ENCODE measurements at places on chromosomes 5 and 9. TPM values are rescaled to one million over a fixed set of nuclear protein-coding genes. Genes with fewer than 3 reads are reported as not detected.
A peak's percentile ranks its signal among the peaks of the same experiment; 100 is the strongest.

- no peaks in the 10 kb centered on the region for H3K27me3 ChIP-seq
- no peak overlapping the region for H3K4me3 ChIP-seq
- no peaks in the 10 kb centered on the region for H3K4me1 ChIP-seq
Measured at GRCh38 chr9:127690735-127691134, 16.1 kb upstream of the CFAP157 start.

- no peak for DNase-seq
- H3K27me3 ChIP-seq, result no peaks in the 10 kb centered on the region
- H3K27ac ChIP-seq, result no peak overlapping the region
- H3K36me3 ChIP-seq, result no peaks in the 10 kb centered on the region
- no peak overlapping the region for H3K4me3 ChIP-seq
- H3K4me1 ChIP-seq, result no peaks in the 10 kb centered on the region
Measured at GRCh38 chr9:104686081-104686480, 8.2 kb upstream of the OR13D1 start.

The MCTP1 gene
- total RNA-seq, result 0.71 TPM

- H3K36me3 ChIP-seq, result no peaks in the 10 kb centered on the region
- peak within 1 kb of the TSS; percentile 77 for H3K4me3 ChIP-seq
- no peak within 1 kb of the TSS for H3K27ac ChIP-seq
- H3K4me1 ChIP-seq, result no peaks in the 10 kb centered on the region
- peak; percentile 92 for DNase-seq
Measured at GRCh38 chr5:168528521-168529373, at the start of gene FBLL1. TSS of gene FBLL1 (plus strand) at chr5:168529305. CDS start at chr5:168529505, 200 bp downstream.

- H3K4me3 ChIP-seq, result no peak overlapping the region
- no peaks in the 10 kb centered on the region for H3K36me3 ChIP-seq
- no peak overlapping the region for H3K27ac ChIP-seq
- H3K27me3 ChIP-seq, result no peaks in the 10 kb centered on the region
- no peaks in the 10 kb centered on the region for H3K4me1 ChIP-seq
Measured at GRCh38 chr9:97570899-97571298, 62.3 kb downstream of the TSTD2 start.

DNA sequence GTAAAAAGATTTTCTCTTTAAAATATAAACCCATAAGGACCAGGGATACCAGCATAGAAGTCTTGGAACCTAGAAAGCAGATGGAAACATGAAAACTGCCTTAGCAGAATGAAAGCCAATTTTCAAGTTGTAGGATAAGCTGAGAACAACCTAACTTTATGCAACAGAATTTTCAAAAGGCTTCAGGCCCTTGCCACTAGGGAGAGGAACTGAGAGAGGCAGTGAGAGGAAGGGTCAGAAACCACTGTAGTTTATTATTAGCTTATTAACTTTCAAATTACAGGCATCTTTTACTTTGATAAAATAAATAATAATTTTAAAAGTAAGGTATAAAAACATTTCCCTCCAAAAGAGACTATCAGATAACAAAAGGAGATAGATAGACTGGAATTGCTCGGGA is 33.4 kb downstream of the FAM81B start:
- H3K36me3 ChIP-seq, result no peaks in the 10 kb centered on the region

DNA sequence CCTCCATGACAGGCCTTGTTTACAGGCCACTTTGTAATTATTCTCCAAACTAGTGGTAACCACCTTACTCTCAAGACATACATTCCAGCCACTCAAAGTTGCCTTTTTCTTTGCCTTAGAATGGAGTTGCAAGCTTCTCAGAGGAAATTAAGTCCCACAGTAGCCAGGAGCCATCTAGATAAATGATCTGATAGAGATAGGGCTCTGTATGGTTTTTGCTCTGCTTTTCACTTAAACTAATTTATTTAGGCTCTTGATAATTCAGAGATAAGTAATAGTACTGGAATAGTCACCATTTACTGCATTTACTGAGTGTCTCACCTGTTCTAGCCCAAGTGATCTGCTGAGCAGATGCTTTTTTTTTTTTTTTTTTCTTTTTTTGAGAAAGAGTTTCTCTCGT is 7.5 kb downstream of the LARP1 start:
- H3K27ac ChIP-seq, result no peak overlapping the region
- H3K4me3 ChIP-seq, result no peak overlapping the region
- H3K27me3 ChIP-seq, result no peaks in the 10 kb centered on the region
- H3K4me1 ChIP-seq, result peaks cover 24% of the 10 kb centered on the region
- H3K36me3 ChIP-seq, result no peaks in the 10 kb centered on the region

DNA sequence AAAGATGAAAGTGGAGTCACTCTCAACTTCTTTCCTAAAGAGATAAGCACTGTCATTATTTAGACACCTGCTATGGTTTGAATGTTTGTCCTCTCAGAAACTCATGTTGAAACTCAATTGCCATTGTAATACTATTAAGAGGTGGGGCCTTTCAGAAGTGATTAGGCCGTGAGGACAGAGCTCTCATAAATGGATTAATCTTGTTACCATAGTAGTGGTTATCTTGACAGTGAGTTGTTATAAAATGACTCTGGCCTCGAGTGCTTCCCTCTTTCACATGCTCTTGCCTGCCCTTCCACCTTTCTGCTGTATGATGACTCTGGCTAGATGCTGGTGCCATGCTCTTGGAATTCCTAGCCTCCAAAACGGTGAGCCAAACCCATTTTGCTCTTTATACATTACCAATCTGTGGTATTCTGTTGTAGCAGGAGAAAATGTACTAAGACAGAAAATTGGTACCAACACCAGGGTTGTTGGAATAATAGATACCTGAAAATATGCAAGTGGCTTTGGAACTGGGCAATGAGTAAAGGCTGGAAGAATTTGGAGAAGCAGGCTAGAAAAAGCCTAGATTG is 38.0 kb downstream of the GDA start:
- H3K27me3 ChIP-seq, result no peaks in the 10 kb centered on the region
- no peak overlapping the region for H3K4me3 ChIP-seq
- H3K27ac ChIP-seq, result no peak overlapping the region
- H3K36me3 ChIP-seq, result no peaks in the 10 kb centered on the region
- DNase-seq, result no peak
- no peaks in the 10 kb centered on the region for H3K4me1 ChIP-seq

The CFAP90 gene
- 0.88 TPM for total RNA-seq

The GABBR2 gene
- total RNA-seq, result 6.7 TPM

The SIGMAR1 gene
- total RNA-seq, result 48.6 TPM

DNA sequence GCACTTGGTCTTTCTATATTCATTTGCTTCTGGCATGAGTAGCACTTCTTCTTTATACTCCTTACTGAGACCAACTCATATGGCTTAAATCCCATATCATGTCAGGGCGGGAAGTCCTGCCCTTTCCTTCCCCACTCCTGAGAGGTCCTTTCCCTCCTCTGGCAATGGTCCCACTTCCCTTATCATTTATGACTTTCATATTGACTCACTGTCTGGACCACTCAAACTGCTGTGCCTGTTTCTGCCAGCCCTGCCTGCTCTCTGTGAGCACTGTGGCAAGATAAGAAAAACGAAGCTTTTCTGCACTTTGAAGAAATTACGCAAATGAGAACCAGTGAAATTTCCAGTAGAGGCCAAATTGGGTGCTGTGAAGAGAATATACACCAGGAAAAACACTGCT is 58.1 kb downstream of the ZNF474 start:
- no peak overlapping the region for H3K4me3 ChIP-seq
- H3K36me3 ChIP-seq, result no peaks in the 10 kb centered on the region
- H3K4me1 ChIP-seq, result peaks cover 15% of the 10 kb centered on the region
- H3K27me3 ChIP-seq, result no peaks in the 10 kb centered on the region
- no peak for DNase-seq

- DNase-seq, result no peak
- no peaks in the 10 kb centered on the region for H3K4me1 ChIP-seq
- H3K27ac ChIP-seq, result no peak overlapping the region
- H3K27me3 ChIP-seq, result no peaks in the 10 kb centered on the region
- no peak overlapping the region for H3K4me3 ChIP-seq
Measured at GRCh38 chr5:37808945-37809344, 30.9 kb downstream of the GDNF start.

The PFN3 gene
- not detected for total RNA-seq

The WNT8A gene
- 2.2 TPM for total RNA-seq

The APBA1 gene
- total RNA-seq, result 0.38 TPM

The CDKN2B gene
- 11.4 TPM for total RNA-seq

DNA sequence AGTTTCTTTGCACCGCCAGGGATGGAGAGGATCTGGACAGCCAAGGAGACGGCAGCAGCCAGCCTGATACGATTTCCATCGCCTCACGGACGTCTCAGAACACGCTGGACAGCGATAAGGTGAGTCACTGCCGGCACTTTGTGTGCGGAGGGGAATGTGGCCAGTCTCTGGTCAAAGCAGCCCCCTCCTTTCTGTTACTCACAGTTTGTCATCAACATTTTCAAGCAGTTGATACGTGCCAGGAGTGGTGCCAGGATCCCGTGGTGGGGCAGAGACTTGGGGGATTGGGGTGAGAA is 175.1 kb upstream of the OTULINL start:
- H3K4me3 ChIP-seq, result no peak overlapping the region
- H3K4me1 ChIP-seq, result no peaks in the 10 kb centered on the region
- DNase-seq, result no peak
- peaks cover 51% of the 10 kb centered on the region for H3K36me3 ChIP-seq
- H3K27me3 ChIP-seq, result no peaks in the 10 kb centered on the region

GRCh38 chr9:6226696-6227095 is 11.1 kb downstream of the IL33 start:
- H3K36me3 ChIP-seq, result no peaks in the 10 kb centered on the region
- no peak for DNase-seq
- H3K27ac ChIP-seq, result no peak overlapping the region
- peaks cover 5% of the 10 kb centered on the region for H3K4me1 ChIP-seq

DNA sequence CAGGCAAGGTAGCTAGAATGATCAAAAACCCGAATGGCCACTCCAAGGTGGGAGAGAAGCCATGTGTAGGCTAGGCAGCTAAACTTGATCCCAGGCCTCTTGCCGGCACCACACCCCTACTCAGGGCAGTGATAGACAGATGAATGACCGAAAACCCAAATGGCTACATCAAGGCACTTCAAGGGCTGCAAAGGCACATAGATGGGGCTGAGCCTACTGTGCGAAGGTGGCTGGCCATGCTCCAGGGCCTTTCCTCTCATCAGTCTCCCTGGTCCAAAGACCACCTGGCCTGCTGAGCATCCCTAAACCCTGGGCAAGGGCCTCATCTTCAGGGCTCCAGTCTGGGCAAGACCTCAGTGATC is 3.7 kb upstream of the TIFAB start:
- peak; percentile 15 for DNase-seq
- no peak overlapping the region for H3K4me3 ChIP-seq
- no peak overlapping the region for H3K27ac ChIP-seq
- no peaks in the 10 kb centered on the region for H3K36me3 ChIP-seq

DNA sequence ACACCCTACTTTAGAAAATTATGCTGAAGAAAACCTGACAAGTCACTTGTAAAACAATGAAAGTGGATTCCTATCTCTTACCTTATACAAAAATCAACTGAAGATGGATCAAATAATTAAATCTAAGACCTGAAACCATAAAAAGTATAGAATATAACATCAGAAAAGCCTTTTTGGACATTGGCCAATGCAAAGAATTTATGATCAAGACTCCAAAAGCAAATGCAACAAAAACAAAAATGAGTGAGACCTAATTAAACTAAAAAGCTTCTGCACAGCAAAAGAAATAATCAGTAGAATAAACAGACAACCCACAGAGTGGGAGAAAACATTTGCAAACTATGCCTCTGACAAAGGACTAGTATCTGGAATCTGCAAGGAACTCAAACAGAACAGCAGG is 303.0 kb upstream of the CDH9 start:
- H3K36me3 ChIP-seq, result no peaks in the 10 kb centered on the region
- no peak for DNase-seq
- H3K27ac ChIP-seq, result no peak overlapping the region
- H3K4me1 ChIP-seq, result no peaks in the 10 kb centered on the region
- no peaks in the 10 kb centered on the region for H3K27me3 ChIP-seq
- H3K4me3 ChIP-seq, result no peak overlapping the region

- no peaks in the 10 kb centered on the region for H3K27me3 ChIP-seq
- no peaks in the 10 kb centered on the region for H3K36me3 ChIP-seq
- no peak for DNase-seq
Measured at GRCh38 chr9:137069508-137070091, 757 bp downstream of the SAPCD2 start.

The CORO2A gene
- 23.4 TPM for total RNA-seq

DNA sequence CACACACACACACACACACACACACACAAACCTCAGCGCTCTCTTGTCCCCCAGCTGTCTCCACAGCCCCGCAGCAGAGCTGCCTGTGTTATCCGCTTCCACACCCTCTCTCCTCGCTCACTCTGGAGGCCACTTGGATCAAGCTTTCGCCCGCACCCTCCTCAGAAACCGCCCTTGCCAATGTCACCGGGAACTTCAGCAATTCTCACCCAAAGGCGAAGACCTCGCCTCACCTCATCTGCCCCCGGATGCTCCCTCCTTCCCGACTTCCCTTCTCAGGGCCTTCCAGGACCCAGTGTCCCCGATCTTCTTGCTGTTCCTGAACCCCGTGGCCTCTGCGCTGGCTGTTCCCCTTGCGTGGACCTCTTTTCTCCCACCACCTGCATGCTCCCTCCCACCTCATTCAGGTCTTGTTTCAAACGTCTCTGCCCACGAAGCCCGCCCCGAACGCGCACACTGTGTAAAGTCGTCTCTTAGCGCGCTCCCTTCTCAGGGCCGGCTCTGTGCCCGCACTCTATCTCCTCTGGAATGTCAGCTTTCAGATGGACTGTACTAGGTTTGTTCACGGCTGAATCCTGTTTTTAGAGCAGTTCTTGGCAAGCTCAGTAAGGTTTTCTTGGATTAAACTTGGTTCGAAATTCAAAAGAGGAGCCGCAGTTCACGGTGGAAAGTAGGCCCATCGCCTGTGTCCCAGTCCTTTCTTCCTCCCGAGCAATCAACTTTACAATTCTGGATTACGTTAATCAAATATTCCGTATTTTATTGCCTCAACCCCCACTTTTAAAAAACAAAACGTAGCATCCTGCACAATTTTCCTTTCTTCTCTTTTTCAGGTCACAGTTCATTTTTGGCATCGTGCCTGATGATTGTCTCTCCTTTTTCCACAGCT is 1.0 kb upstream of the TRIM7 start:
- H3K27ac ChIP-seq, result no peak overlapping the region
- peak overlapping the region; percentile 98 for H3K4me3 ChIP-seq
- no peak for DNase-seq
- no peaks in the 10 kb centered on the region for H3K36me3 ChIP-seq
- peaks cover 53% of the 10 kb centered on the region for H3K27me3 ChIP-seq

GRCh38 chr5:1720396-1721110 is 79.1 kb downstream of the MRPL36 start:
- H3K4me3 ChIP-seq, result no peak overlapping the region
- H3K27ac ChIP-seq, result no peak overlapping the region
- DNase-seq, result peak; percentile 17
- no peaks in the 10 kb centered on the region for H3K4me1 ChIP-seq
- H3K27me3 ChIP-seq, result no peaks in the 10 kb centered on the region

Data from endodermal cell (in vitro differentiated cells).